GM18507 (cell line): ENCODE measurements at places on chromosomes 11 and 22.

GRCh38 chr11:18264035-18264434 is 2.0 kb upstream of the SAA1 start:
- DNase-seq, result no peak

DNA sequence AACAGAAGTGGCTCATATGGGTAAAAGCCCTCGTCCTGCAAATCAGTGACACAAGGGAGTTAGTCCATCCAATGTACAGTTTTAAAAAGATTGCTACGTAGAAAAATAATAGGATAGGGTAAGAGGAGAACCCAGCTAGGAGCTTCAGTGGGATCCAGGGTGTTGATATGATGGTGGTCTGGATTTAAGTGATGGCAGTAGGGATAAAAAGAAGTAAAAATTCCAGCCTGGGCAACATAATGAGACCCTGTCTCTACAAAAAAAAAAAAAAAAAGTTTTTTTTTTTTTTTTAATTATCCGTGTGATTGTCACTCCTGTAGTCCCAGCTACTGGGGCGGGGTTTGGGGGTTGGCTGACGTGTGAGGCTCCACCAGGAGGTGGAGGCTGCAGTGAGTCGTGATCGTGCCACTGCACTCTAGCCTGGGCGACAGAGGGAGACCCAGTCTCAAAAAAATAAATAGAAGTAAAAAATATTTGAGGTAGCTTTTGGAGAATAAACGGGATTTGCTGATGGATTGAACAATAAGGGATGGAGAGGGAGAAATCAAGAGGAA is 7.0 kb upstream of the L3MBTL2 start:
- no peak for DNase-seq

DNA sequence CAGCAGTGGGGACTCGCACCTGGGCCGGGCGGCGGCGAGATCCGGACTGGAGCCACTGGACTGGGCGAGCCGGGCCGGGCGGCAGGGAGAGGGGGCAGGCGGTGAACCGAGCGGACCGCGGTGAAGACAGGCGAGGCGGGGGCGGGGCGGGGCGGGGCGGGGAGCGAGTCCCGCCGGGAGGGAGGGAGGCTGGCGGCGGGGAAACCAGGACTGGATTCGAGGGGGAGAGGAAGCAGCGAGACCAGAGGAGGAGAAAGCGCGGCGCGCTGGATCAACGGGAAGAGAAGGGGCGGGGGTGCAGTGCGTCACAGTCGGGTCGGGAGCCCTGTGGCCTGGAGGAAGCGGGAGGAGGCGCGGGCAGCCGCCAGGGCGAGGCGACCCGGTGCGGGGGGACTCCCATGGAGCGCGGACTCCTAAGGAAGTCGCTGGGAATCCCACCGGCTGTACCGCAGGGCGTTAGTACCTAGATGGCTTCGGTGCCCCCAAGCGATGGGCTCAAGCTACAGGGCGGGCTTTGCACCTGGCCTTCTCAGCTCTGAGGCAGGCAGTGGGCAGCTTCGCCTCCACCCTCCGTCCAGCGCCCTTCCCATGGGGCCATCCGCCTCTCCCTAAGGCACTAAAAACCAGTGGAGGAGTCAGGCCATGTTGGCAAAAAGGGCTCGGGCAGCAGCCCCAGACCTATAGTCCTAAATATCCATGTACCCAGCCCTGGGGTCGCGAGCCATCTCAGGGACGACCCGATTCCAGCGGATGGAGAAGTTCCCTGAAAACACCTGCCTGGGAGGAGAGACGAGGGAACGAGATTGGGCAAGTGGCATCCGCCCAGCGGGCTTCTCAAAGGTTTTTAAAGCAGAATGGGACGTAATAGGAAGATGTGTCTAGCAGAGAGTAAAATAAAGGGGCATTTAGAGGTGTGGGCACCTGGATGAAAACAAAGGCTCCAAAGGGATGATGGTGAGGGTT is at the start of gene TMEM121B:
Gene TMEM121B (minus strand): TSS at position 128 of the 963 bp plus-strand sequence. CDS start 233 bp downstream, outside the sequence.
- DNase-seq, result no peak

DNA sequence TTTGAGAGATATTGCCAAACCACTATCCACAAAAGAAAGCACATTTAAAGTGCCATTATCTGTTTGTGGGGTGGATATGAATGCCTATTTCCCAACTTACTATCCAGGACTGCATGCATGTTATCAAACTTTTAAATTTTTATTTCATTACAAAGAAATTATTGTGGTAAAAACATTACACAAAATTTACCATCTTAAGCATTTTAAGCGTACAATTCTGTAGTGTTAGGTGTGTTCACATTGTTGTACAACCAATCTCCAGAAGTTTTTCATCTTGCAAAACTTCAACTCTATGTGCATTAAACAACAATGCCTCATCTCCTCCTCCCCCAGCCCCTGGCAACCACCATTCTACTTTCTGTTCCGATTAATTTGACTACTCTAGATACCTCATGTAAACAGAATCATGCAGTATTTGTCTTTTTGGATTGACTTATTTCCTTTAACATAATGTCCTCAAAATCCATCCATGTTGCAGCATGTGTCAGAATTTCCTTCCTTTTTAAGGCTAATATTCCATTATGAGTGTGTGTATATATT is 17.6 kb upstream of the CD44 start:
- no peak for DNase-seq

DNA sequence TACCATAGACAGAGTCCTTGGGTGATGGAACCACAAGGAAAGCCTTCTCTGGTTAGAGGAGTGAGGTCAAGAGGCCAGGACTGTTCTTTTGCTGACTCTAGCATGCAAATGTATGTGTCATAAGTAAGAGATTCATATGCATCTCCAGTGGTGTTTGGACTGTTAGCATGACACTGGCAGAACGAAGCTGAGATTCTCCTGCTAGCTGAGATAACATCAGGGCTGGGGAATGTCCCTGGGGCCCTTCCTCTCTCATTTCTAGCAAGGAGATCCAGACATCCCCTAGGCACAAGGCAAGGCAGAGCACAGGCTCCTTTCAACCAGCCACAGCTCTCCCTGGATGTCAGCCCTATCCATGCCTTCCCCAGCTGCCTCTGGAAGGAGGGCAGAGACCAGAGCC is 711.3 kb downstream of the OPCML start:
- no peak for DNase-seq
